Activated naive CD4-positive, alpha-beta T cell treated with anti-CD3 and anti-CD28 coated beads, Interleukin-2, amount 10 ng/mL, durations not matched to agents 5 hours and 36 hours (primary cell): ENCODE measurements at places on chromosomes 2 and 18. TPM values are rescaled to one million over a fixed set of nuclear protein-coding genes. Genes with fewer than 3 reads are reported as not detected.

UGT1A8 gene
- not detected for total RNA-seq

NXPH2 gene
- not detected for total RNA-seq

ASB18 gene
- total RNA-seq = not detected

SCN1A gene
- total RNA-seq = not detected

CLEC4F gene
- not detected for total RNA-seq

GALNT3 gene
- 8.5 TPM for total RNA-seq

RIT2 gene
- total RNA-seq = not detected

EFHD1 gene
- total RNA-seq = 8.2 TPM

TIGD1 gene
- total RNA-seq = 10.1 TPM

CSRNP3 gene
- total RNA-seq = not detected

PARD3B gene
- total RNA-seq = 1.2 TPM

RGPD3 gene
- 0.13 TPM for total RNA-seq

ZNF397 gene
- total RNA-seq = 21.8 TPM

PSD4 gene
- total RNA-seq = 287 TPM

ICOS gene
- 45.0 TPM for total RNA-seq

RAPGEF4 gene
- 0.43 TPM for total RNA-seq

NDUFV2 gene
- total RNA-seq = 156 TPM

LCT gene
- total RNA-seq = 0.13 TPM

ZFP36L2 gene
- 305 TPM for total RNA-seq

KCNE4 gene
- not detected for total RNA-seq

ACMSD gene
- total RNA-seq = not detected

LYG1 gene
- 1.2 TPM for total RNA-seq

RAB1A gene
- 56.3 TPM for total RNA-seq

SLC4A3 gene
- total RNA-seq = not detected

MC4R gene
- not detected for total RNA-seq

ALPG gene
- not detected for total RNA-seq

POLE4 gene
- 49.5 TPM for total RNA-seq

DQX1 gene
- total RNA-seq = 0.26 TPM

GAL3ST2 gene
- total RNA-seq = 0.20 TPM

TBR1 gene
- total RNA-seq = not detected

ERMN gene
- 3.1 TPM for total RNA-seq

C2orf15 gene
- total RNA-seq = 0.79 TPM

CFLAR gene
- 93.5 TPM for total RNA-seq

KCNG3 gene
- total RNA-seq = 0.13 TPM
